ENCODE measurements at places on chromosomes 5 and 9. TPM values are rescaled to one million over a fixed set of nuclear protein-coding genes. Genes with fewer than 3 reads are reported as not detected.

The SPATA6L gene
- total RNA-seq: 1.5 TPM

The HTR1A gene
- not detected for total RNA-seq

The PCDHGB2 gene
- 15.2 TPM for total RNA-seq

The CMBL gene
- 38.0 TPM for total RNA-seq

The OR1L8 gene
- not detected for total RNA-seq

The PPP3R2 gene
- total RNA-seq: not detected

The TTC39B gene
- total RNA-seq: 2.1 TPM

The SUSD1 gene
- total RNA-seq: 4.1 TPM

The FOXD4L6 gene
- total RNA-seq: not detected

The GLRA1 gene
- not detected for total RNA-seq

The EDIL3 gene
- total RNA-seq: 4.5 TPM

The CTXN3 gene
- total RNA-seq: not detected

The SHC3 gene
- total RNA-seq: 0.20 TPM

The FOXD4L3 gene
- not detected for total RNA-seq

The CD180 gene
- not detected for total RNA-seq

The CTSV gene
- not detected for total RNA-seq

The IL3 gene
- total RNA-seq: not detected

The PARP8 gene
- total RNA-seq: 5.3 TPM

The PRELID2 gene
- total RNA-seq: 13.9 TPM

The PCDHB16 gene
- 2.2 TPM for total RNA-seq

The RNF180 gene
- total RNA-seq: 12.0 TPM

The NPM1 gene
- 469 TPM for total RNA-seq

The C5orf34 gene
- total RNA-seq: 1.0 TPM

The VCAN gene
- total RNA-seq: 21.3 TPM

The PCDHGC5 gene
- total RNA-seq: 3.8 TPM

The BTNL8 gene
- not detected for total RNA-seq

The PCDHB14 gene
- total RNA-seq: 3.4 TPM

The CXXC5 gene
- total RNA-seq: 38.7 TPM

The CCL27 gene
- total RNA-seq: not detected

The OR1Q1 gene
- total RNA-seq: not detected

The CAMK4 gene
- 0.38 TPM for total RNA-seq

The ANKRD34B gene
- not detected for total RNA-seq

The MCIDAS gene
- total RNA-seq: not detected

The ARL14EPL gene
- total RNA-seq: not detected

The FYB1 gene
- 3.2 TPM for total RNA-seq

The IFNA21 gene
- not detected for total RNA-seq

The SPINK1 gene
- total RNA-seq: not detected

The EPB41L4B gene
- total RNA-seq: 7.5 TPM

The FABP6 gene
- total RNA-seq: 1.6 TPM

The HAND1 gene
- total RNA-seq: 25.0 TPM

The SLC45A2 gene
- not detected for total RNA-seq

The AK1 gene
- 918 TPM for total RNA-seq

The LRRC19 gene
- not detected for total RNA-seq

The SELENOP gene
- 151 TPM for total RNA-seq

The TMOD1 gene
- 171 TPM for total RNA-seq
